Ecto neural progenitor cell (in vitro differentiated cells): ENCODE measurements at places on chromosomes 5 and 9.

DNA sequence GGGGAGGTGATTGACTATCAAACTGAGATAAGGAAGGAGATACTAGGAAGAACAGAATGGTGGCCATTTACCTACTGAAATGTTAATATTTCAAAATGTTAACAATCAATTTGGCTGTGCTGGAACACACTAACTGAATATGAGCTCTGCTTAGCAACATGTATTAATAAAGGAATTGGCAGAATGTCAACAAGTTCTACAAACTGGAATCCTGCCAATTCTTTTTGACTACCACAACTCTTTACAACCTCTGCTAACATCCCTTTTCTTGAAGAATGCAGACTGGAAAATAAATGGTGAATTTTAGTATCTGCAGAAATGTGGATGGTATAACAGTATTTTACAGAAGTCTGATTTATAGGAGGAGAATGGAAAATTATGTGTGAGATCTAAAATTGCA lies 446.4 kb downstream of the ISL1 start:
- DNase-seq: no peak

DNA sequence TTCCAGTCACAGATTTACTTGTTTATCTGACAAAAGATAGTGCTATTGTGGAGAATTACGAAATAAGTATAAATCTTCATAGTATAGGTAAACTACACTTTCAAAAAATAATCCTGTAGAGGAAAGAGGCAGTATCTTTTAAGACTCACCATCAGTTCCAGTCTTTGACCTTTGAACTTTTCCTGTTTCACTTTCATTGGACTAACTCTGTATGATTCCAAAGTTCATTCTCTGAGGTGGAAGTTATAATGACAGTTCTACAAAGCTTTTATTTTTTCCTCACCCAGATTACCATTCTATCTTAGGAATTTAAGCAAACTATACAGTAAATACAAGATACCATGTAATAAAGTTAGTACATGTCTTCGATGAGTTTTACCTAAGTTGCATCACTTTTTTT lies 901.3 kb upstream of the SEMA6A start:
- DNase-seq: no peak

- no peak for DNase-seq
Observed at GRCh38 chr5:15734058-15734457, 234.1 kb downstream of the FBXL7 start.

- no peak for DNase-seq
Observed at GRCh38 chr5:81896764-81897163, 75.1 kb upstream of the ATG10 start.

GRCh38 chr9:134293611-134294152 lies 32.6 kb upstream of the RXRA start:
- DNase-seq: no peak

- DNase-seq: no peak
Observed at GRCh38 chr9:133491656-133491925, 12.7 kb upstream of the SLC2A6 start.

DNA sequence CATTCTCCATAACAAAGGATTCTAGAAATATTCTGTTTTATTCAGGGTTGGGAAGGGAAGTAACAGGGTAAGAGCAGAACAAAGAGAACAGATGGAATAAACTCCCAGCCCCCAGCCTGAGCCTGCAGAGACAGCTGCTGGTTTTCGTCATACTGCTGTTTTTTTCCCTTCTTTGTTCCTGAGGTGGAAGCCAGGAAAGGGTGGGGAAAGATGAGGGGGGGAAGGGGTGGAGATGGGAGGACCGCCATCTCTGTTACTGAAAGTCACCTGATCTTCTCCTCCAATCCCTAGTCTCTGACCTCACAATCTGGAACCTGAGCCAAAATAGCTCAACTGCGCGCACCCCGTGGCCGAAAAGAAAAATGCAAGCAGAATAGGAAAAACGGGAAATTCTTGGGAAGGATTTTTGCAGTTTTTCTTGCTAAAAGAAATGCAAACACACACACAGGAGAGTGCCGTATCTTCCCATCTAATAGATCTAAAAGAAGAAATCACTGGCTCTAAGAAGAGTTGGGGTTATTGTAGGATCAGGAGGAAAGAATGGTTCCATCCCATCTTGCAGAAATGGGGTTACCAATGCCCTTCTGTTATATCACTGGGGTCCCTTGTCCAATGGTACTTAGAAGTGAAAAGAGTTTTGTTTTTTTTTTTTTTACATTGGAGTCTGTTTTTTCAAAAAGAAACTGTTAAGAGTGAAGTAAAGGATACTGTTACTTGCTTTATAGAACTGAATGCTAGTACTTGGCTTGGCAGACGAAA lies 57.9 kb downstream of the DIAPH1 start:
- DNase-seq: peak; percentile 82

GRCh38 chr9:79985264-79985663 lies 413.5 kb downstream of the TLE4 start:
- DNase-seq: no peak
